ENCODE measurements at places on chromosomes 4 and X. TPM values are rescaled to one million over a fixed set of nuclear protein-coding genes. Genes with fewer than 3 reads are reported as not detected.
A peak's percentile ranks its signal among the peaks of the same experiment; 100 is the strongest.

DNA sequence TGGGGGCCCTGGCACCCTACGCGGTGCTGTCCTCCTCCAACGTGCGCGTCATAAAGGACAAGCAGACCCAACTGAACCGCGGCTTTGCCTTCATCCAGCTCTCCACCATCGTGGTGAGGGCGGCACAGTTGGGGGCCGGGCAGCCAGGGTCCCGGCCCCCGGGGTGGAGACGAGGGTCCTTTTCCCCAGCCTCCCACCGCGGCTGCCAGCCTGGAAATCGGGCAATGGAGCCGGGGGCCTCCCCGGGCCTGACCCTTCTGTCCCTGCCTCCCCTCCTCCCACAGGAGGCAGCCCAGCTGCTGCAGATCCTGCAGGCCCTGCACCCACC lies 13.7 kb upstream of the UBA1 start:
- DNase-seq = no peak

The DSPP gene
- total RNA-seq = not detected

The GAGE1 gene
- total RNA-seq = not detected

The MAGEE1 gene
- total RNA-seq = 3.9 TPM

The DKK2 gene
- 2.1 TPM for total RNA-seq

The HTR2C gene
- not detected for total RNA-seq

DNA sequence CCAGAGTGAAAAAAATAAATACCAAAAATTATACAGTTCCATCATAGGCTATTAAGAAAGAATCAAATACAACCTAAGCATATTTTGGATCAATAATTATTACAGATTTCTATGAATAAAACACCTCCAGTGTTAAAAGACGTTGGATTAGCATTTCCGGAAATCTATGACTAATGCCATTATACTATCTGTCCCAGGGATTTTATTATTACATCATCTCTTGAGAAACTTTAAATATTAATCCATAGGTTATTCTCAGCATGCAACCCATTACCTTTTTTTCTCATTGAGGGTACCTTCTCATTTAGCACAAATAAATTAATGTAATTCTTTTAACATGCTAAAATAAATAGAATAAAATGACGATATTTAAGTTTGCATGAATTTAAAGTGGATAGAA lies 44.6 kb downstream of the CXorf58 start:
- DNase-seq = no peak

GRCh38 chr4:184269879-184270430 lies 52.3 kb upstream of the ENPP6 start:
- DNase-seq = no peak

- no peak for DNase-seq
Measured at GRCh38 chr4:111963158-111963700, 182.0 kb upstream of the FAM241A start.

DNA sequence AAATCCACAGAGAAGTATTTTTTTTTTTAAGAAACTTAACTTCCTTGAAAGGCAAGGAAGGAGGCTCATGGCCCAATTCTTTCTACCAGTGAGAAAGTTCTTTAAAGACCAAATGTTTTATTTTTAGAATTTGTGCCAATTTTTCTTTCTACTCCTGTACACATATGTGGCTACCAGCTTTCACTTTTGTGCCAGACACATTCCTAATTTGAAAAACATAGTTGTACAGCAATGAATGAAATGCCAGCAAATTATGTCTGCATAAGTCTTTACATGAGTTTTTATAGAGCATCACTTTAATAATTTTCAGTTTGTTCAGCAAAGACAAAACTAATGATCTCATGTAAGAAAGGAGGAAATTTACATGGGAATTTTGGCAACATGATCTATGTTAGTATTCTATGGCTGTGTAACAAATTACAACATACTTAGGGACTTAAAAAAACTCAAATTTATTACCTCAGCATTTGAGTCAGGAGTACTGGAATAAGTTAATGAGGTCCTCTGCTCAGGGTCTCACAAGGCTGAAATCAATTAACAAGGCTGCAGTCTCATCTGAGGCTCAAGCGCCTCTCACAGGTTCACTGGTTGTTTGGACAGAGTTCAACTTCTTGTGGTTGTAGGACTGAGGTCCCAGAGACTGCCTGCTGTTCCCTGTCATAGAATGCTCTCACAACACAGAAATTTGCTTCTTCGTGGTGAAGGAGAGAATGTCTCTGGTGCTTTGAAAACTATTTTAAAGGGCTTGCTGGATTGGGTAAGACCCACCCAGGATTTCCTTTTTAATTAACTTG lies 678.2 kb upstream of the FAM241A start:
- DNase-seq = peak; percentile 23

GRCh38 chr4:153074936-153075630 lies 129.2 kb upstream of the TRIM2 start:
- peak; percentile 28 for DNase-seq

The TRMT44 gene
- 12.2 TPM for total RNA-seq

The RAB9A gene
- 31.2 TPM for total RNA-seq

The ASIC5 gene
- not detected for total RNA-seq

- DNase-seq = no peak
Measured at GRCh38 chrX:2589186-2590020, 88.6 kb upstream of the DHRSX start.

DNA sequence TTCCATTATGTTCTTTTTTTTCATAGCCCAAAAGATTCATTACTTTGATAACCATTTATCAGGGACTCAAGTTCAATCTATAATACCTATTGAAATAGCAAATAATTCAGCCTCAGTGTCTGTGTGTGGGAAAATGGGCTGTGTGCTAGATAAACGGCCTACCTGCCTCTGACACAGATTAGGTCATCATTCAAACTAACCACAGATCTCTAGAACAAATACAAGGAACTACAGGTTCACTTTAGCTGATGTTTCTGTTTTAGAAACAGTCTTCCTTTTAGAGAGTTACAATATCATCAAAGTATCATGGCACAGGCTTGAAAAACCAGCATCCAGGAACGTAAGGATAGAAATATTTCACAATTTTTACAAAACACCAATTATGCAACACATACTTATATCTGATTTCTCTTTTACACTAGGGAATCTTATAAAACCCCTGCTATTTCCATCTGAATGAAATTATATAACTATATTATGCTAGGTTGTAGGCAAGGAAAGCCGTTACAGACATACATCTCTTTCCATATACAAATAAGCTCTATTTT lies 56.6 kb upstream of the MAB21L2 start:
- DNase-seq = no peak

The SLITRK4 gene
- 3.7 TPM for total RNA-seq

GRCh38 chr4:123463869-123464268 lies 67.3 kb downstream of the SPRY1 start:
- DNase-seq = no peak

- DNase-seq = no peak
Measured at GRCh38 chr4:158229768-158230167, 19.5 kb downstream of the TMEM144 start.

- no peak for DNase-seq
Measured at GRCh38 chr4:139665079-139665689, 435 bp upstream of the MGST2 start.

- no peak for DNase-seq
Measured at GRCh38 chr4:11424000-11424399, 4.7 kb downstream of the HS3ST1 start.

The JAKMIP1 gene
- 0.79 TPM for total RNA-seq

DNA sequence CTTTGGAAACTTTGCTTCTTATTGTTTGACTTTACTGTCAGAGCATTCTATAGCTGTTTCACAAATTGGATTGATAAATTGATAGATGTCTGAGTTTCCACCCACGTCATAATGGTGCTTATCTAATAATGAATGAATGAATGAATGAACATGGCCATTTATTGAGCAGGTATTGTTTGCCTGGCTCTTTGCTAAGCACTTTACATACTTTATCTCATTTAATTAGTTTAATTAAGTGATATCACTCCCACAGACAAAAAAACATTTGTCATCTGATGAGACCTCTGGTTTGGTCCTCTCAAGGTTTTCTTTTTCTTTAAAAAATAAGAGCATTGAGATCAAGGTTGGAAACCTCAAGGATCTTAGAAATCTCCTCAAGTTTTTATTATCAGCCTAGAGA lies 2.8 kb downstream of the FRAS1 start:
- DNase-seq = no peak

DNA sequence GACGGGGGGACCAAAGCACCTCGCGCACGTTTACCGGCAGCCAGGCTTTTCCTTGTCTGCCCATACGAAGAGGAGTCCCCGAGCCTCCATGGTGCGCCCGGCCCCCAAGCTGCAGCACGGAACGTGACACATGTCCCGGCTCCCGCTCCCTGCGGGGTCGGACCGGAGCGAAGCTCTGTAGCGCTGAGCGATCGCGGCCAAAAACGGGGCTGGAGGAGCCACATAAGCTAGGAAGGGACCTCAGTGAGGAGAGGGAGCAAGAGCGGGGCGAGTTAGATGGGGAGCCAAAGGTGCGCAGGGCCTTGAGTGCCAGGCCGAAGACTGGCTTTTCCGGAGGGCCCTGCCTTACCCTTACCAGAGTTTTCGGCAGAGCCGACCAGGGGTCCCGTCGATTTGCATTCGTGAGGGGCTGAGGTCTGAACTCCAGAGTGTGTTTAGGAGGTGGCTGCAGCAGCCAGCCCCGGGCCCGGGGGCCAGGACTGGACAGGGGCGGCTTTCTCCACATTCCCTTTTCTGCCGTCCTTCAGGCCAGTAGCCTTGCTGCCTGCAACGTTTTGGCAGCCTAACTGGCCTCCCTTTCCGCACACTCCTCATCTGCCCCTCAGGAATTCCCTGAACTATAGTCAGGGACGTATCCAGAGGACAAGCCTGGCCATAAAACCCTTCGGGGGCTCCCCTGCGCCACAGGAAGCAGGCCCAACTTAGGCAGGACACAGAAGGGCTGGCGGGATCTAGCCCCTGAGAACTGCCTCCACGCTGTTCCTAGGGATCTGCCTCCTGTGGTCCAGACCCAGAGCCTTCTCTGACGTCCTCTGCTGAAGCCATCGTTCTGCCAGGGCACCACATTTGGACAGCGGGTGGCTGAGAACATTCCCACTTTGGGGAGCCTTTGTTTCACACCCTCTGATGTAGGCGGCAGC lies 689 bp downstream of the SSR4 start:
- no peak for DNase-seq

The SH3D19 gene
- total RNA-seq = 57.2 TPM

GRCh38 chr4:142373610-142374009 lies 472.5 kb downstream of the INPP4B start:
- peak; percentile 41 for DNase-seq

The MAOB gene
- 0.77 TPM for total RNA-seq

- no peak for DNase-seq
Measured at GRCh38 chrX:104482757-104483156, 83.2 kb upstream of the IL1RAPL2 start.

GRCh38 chr4:95045429-95045828 lies 287.7 kb downstream of the BMPR1B start:
- DNase-seq = peak; percentile 32

- DNase-seq = no peak
Measured at GRCh38 chr4:7709431-7709830, 230.2 kb downstream of the AFAP1 start.

- peak; percentile 17 for DNase-seq
Measured at GRCh38 chr4:154779362-154779947, 1.6 kb upstream of the RBM46 start.

- peak; percentile 73 for DNase-seq
Measured at GRCh38 chr4:155828628-155829027, 37.4 kb downstream of the ASIC5 start.

GRCh38 chr4:153024466-153024865 lies 88.3 kb downstream of the FHDC1 start:
- DNase-seq = no peak

DNA sequence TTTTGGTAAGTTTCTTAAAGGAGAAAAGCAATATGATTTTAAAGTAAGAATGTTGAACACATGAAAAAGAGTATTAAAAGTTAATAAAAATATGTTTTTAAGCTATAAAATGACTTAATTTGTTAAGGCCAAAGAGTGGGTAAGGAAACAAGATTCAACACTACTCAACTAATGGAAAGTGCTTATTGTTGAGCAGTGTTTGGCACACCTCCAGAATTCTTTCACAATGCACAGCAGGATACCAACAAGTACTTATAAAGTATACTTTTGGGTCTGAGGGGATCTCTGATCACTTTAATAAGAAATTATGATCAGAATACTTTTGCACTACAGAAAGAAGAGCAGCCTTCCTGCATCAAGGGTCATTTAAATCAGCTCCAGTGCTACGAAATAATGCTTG lies 5.9 kb downstream of the LAMP2 start:
- no peak for DNase-seq

The SLC2A9 gene
- 0.62 TPM for total RNA-seq

DNA sequence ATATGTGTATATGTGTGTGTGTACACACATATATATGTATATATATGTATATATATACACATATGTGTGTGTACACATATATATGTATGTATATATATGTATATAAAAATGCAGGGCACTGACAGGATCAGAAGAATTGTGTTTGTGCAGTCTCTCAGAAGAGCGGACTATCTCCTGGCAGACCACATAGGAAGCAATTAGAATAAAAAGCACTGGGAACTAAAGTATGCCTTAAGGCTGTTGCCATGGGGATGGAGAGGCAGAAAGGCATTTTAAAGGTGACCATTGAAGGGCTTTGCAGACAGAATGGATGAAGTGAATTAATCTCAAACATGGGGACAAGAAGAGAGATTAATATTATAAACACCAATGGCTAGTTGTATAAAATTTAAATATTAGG lies 33.7 kb upstream of the USP51 start:
- no peak for DNase-seq

DNA sequence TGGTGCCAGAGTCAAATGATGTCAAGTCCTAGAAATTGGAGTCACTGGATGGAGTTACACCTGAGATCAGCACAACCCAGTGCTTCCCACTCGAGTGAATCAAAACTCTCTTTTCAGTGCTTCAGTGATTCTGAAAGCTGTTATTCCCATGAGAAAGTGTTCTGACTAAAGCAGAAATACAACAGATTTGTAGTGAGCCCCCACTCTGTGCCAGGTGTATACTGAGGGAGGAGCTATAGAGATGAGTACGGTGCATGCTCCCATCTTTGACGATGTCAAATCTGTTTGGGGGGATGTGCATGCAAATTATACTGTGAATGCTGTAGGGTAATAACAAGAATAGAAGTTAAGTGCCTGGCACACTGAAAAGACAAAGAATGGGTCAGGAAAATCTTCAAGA lies 330.2 kb downstream of the HS3ST1 start:
- no peak for DNase-seq

DNA sequence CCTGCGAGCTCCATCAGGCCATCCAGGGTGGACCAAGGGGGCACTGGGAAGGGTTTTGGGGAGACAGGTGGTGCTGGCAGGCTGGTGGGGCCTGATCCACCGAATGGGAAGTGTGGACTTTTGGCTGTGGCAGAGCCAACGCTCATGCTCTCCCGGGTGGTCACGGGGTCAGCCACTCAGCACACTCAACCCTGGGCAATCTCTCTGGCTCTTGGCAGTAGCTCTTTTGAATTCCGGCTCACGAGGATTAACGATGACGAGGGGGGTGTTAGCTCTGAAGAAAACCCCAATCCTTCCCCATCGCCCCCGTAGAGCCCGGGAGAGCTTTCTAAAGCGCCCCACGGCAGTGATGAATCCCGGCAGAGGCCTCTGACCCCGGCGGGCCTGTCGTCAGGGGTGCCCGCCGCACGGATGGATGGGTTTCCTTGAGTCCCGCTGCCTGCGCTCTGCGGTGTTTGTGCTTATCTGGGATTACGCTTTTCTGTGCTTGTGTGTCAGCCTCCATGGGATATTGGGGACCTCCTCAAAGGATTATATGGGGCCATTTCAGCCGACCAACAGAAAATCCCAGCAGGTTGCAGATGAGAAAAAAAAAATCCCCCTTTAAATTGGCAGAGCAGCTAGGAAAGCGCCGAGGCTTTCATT lies 156.8 kb upstream of the PSAPL1 start:
- no peak for DNase-seq

GRCh38 chrX:130909469-130910136 lies 6.6 kb upstream of the ENOX2 start:
- DNase-seq = peak; percentile 25

The FATE1 gene
- total RNA-seq = not detected

GRCh38 chrX:100615005-100615404 lies 21.6 kb downstream of the TSPAN6 start:
- peak; percentile 57 for DNase-seq

Data from astrocyte (in vitro differentiated cells and primary cell).